ENCODE measurements at places on chromosomes 5 and 9.

DNA sequence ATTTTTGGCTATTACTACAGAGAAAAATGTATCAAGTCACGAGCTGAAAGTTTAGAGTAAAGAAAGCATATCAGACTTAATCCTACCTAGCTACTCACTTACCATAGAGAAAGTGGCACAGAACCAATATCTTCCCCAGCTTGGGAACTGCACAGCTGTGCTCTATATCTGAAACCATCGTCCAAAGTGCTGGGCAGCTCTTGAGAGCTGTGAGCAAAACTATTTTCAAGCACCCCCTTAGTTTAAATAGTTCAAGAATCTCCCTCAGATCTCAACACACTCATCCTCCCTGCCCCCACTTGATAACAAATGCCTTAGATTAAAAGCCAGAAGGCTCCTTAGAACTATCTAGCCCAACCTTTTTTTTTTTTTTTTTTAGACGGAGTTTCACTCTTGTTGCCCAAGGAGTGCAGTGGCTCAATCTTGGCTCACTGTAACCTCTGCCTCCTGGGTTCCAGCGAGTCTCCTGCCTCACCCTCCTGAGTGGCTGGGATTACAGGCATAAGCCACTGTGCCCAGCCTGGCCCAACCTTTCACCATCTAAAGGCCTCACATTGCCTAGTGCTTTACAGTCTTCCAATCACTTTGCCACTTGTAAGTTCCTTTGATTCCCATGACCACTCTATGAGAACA, 94.2 kb upstream of the APC start:
- no peaks in the 10 kb centered on the region for H3K27me3 ChIP-seq
- H3K27ac ChIP-seq = no peak overlapping the region
- H3K4me3 ChIP-seq = no peak overlapping the region
- DNase-seq = no peak

DNA sequence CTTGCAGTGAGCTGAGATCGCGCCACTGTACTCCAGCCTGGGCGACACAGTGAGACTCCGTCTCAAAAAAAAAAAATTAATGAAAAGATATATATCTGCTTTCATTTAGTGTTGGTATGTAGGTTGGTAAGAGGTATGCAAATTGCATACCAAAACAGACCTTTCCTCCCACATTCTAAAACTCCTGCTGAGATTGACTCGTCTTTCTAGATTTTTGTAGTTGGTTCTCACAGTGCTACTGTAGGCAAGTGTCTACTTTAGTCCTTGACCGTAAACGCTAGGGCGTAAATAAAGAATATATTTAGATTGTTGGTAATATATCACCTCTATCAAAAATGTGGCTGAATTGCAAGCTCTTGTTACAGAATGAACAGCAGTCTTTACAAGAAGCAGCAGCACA, 445.9 kb downstream of the CHSY3 start:
- no peak overlapping the region for H3K4me3 ChIP-seq
- no peak for DNase-seq
- H3K4me1 ChIP-seq = no peaks in the 10 kb centered on the region

DNA sequence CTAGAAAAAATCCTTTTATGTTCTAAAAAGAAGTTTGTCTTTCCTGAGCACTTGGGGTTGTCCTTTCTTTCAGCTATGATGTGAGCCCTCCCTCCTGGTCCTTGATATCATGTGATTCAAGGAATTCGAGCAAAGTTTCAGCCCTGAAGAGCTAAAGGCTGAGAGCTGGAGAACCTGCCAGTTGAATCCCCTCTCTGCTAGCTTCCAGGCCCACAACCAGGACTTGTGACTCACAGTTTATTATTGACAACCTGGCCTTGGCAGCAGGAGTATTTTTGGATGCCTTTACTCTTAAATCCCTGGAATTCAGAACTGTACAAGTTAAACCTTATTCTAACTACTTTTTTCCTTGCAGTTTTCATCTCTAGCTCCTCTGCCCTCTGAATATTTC, 182.8 kb downstream of the SPOCK1 start:
- no peak overlapping the region for H3K27ac ChIP-seq
- no peak for DNase-seq
- H3K4me3 ChIP-seq = no peak overlapping the region

DNA sequence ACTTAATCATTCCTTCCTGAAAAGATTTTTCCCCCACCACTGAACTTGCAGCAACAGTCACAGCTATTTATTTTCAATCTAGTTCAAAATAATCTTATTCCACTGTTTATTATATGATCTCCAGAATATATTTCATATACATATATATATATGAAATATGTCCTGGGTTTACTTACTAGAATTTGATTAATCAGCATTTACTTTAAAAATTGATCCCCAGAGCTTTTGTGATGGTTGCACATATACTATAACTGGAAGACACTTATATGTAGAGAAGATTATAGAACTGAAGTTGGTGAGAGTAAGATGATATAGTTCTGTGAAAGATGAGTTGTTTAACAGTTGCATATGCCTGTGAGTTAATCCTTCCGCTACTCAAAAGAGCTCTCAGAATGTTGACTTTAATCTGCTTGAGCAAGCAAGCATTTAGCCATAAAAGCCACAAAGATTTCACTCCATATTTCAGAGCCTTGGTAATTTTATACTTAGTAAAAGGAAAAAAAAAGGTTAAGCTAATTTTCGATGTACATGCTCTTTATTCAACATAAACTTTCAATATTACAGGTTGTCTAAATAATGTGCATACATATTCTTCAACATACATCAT, 399.3 kb upstream of the CDH9 start:
- no peak overlapping the region for H3K27ac ChIP-seq
- DNase-seq = no peak
- no peak overlapping the region for H3K4me3 ChIP-seq
- no peaks in the 10 kb centered on the region for H3K36me3 ChIP-seq
- no peaks in the 10 kb centered on the region for H3K4me1 ChIP-seq

GRCh38 chr9:116189683-116190082, 36.1 kb downstream of the PAPPA start:
- H3K36me3 ChIP-seq = peaks cover 37% of the 10 kb centered on the region
- DNase-seq = no peak
- no peaks in the 10 kb centered on the region for H3K27me3 ChIP-seq
- H3K4me3 ChIP-seq = no peak overlapping the region
- peaks cover 28% of the 10 kb centered on the region for H3K4me1 ChIP-seq
- H3K27ac ChIP-seq = no peak overlapping the region

DNA sequence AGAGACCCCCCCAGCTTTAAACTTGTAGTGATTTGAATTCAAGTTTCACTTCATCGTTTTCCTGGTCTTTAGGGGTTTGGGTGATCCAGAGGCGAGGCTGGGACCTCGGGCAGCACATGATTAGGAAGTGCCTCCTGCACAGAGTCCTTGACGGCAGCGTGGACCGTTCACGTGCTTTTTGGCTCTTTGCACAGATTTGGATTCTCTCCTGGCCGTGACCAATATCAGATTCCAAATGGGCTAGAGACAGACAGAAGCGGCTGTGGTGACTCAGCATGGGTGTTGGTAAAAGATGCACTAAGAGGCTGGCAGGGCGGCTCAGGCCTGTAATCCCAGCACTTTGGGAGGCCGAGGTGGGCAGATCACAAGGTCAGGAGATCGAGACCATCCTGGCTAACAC, 117.2 kb upstream of the CACNA1B start:
- peaks cover 54% of the 10 kb centered on the region for H3K36me3 ChIP-seq
- no peaks in the 10 kb centered on the region for H3K27me3 ChIP-seq
- no peak for DNase-seq

DNA sequence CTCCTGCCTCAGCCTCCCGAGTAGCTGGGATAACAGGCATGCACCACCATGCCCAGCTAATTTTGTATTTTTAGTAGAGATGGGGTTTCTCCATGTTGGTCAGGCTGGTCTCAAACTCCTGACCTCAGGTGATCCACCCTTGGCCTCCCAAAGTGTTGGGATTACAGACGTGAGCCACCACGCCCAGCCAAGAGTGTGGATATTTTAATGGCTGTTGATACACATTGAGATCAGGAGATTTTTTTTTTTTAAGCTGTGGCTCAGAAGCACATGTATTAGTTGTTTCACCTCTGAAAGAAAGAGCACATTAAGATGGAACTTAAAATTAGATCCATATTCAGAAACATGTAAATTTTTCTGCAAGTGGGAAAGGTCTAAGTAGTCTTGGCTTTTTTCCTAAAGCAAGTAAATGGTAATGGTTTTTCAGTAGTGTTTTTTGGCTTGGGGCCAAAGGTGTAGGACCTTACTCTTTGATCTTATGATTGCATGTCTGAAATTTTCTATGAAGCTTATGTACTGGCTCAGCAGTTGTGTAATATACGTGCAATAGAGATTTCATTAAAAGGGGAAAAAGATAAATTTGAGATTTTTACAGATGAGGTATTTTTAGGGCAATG, 9.9 kb downstream of the RBM27 start:
- no peak for DNase-seq
- H3K36me3 ChIP-seq = peaks cover 5% of the 10 kb centered on the region
- H3K4me3 ChIP-seq = no peak overlapping the region
- H3K27ac ChIP-seq = no peak overlapping the region

- H3K4me3 ChIP-seq = no peak overlapping the region
- no peak for DNase-seq
- H3K27ac ChIP-seq = peak overlapping the region; percentile 88
- H3K27me3 ChIP-seq = no peaks in the 10 kb centered on the region
- H3K4me1 ChIP-seq = peaks cover 31% of the 10 kb centered on the region
These were observed 64.8 kb upstream of the ZNF462 start for GRCh38 chr9:106798016-106798799.

- peaks cover 11% of the 10 kb centered on the region for H3K36me3 ChIP-seq
- no peak overlapping the region for H3K27ac ChIP-seq
- no peak overlapping the region for H3K4me3 ChIP-seq
- DNase-seq = no peak
- H3K27me3 ChIP-seq = no peaks in the 10 kb centered on the region
- H3K4me1 ChIP-seq = peaks cover 20% of the 10 kb centered on the region
These were observed 3.0 kb upstream of the TUT7 start for GRCh38 chr9:86356871-86357866.

GRCh38 chr5:16574789-16575721, 41.7 kb downstream of the RETREG1 start:
- no peaks in the 10 kb centered on the region for H3K27me3 ChIP-seq
- 0 out of 2 replicates have a peak, but pooled peaks cover 5% of the 10 kb centered on the region for H3K4me1 ChIP-seq
- DNase-seq = peak; percentile 21

GRCh38 chr5:25107853-25108252, 463.1 kb upstream of the CDH10 start:
- no peak overlapping the region for H3K4me3 ChIP-seq
- H3K4me1 ChIP-seq = no peaks in the 10 kb centered on the region
- no peaks in the 10 kb centered on the region for H3K27me3 ChIP-seq
- no peak overlapping the region for H3K27ac ChIP-seq

GRCh38 chr5:132895719-132896305, 22.3 kb downstream of the LEAP2 start:
- H3K4me3 ChIP-seq = no peak overlapping the region
- no peak for DNase-seq
- H3K27ac ChIP-seq = no peak overlapping the region
- H3K27me3 ChIP-seq = no peaks in the 10 kb centered on the region

DNA sequence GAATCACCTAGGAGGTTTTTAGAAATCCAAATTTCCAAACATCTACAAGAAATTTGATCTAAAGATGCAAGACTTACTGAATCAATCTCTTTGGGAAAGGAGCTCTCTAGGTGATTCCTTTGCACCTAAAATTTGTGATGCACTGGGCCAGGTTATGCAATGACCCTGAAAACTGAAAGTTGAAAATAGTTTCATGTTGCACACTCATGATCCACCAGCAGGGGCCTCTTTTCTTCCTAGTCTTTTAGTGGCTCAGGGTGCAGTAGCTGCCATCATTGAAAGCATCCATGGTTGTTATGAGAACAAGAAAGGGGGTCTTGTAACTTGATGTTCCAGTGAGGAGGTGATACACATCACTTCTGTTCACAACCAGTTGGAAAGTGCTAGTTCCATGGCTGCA, 486.8 kb downstream of the PSAT1 start:
- H3K4me1 ChIP-seq = peaks cover 25% of the 10 kb centered on the region
- H3K27ac ChIP-seq = no peak overlapping the region
- no peaks in the 10 kb centered on the region for H3K36me3 ChIP-seq
- H3K4me3 ChIP-seq = no peak overlapping the region
- H3K27me3 ChIP-seq = no peaks in the 10 kb centered on the region

- no peak overlapping the region for H3K4me3 ChIP-seq
- DNase-seq = no peak
- H3K27ac ChIP-seq = no peak overlapping the region
- no peaks in the 10 kb centered on the region for H3K4me1 ChIP-seq
- no peaks in the 10 kb centered on the region for H3K36me3 ChIP-seq
These were observed 557.3 kb downstream of the RAB3C start for GRCh38 chr5:59140133-59140532.

DNA sequence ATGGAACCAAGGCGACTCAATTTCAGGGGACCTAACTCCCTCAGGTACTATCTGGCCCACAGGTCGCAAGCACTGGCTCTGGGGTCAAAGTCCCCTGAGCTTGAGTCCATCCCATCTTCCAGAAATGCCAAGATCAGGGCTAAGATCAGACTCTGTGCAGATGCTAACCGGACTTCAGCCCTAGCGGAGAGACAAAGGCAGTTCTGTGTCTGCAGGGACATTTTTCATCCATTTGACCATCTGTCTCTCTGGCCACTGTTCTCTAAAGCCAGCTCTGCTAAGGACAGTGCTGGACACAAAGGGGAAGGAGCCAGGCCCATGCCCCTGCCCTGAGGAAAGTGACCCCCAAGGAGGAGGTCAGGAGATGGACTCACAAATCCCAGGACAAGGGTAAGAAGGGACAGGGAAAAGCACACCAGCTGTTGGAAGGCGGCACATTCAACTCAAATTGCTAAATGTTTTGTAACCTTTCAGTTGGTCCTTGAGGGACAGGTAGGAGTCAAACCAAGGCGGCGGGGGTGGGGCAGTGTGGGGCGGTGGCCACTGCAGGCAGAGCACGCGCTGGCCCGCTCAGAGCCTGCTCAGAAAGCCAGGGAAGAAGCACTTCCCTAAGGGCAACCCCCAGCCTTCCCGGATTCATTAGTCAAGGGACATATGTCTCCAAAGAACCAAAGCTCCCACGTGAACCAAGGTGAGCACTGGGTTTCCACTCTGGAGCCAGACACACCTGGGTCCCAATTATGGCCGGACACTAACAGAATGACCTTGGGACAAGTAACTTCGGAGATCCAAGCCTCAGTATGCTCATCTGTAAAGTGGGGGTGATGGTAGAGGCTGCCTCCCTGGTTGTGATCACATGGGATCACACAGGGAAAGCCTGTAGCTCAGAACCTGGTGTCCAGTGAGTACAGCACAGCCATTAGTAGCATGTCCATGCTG, 42.8 kb downstream of the STK10 start:
- H3K4me3 ChIP-seq = no peak overlapping the region
- no peaks in the 10 kb centered on the region for H3K27me3 ChIP-seq
- H3K27ac ChIP-seq = peak overlapping the region; percentile 3
- H3K4me1 ChIP-seq = peaks cover 71% of the 10 kb centered on the region

- H3K27me3 ChIP-seq = peaks cover 34% of the 10 kb centered on the region
- H3K4me3 ChIP-seq = no peak overlapping the region
- peak; percentile 49 for DNase-seq
- H3K4me1 ChIP-seq = peaks cover 20% of the 10 kb centered on the region
- no peaks in the 10 kb centered on the region for H3K36me3 ChIP-seq
These were observed 46.2 kb upstream of the NKD2 start for GRCh38 chr5:962386-962785.

Measured in SJSA1 (cell line).